ENCODE measurements at places on chromosomes 11 and 22.
A peak's percentile ranks its signal among the peaks of the same experiment; 100 is the strongest.

DNA sequence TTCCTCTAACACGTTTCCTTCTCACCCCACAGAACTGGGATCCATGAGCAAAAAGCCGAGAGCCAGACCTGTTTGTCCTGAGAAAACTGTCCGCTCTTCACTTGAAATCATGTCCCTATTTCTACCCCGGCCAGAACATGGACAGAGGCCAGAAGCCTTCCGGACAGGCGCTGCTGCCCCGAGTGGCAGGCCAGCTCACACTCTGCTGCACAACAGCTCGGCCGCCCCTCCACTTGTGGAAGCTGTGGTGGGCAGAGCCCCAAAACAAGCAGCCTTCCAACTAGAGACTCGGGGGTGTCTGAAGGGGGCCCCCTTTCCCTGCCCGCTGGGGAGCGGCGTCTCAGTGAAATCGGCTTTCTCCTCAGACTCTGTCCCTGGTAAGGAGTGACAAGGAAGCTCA is 24.0 kb downstream of the CD5 start:
- no peak for DNase-seq

- no peak for DNase-seq
Observed at GRCh38 chr11:44275241-44275640, 34.7 kb downstream of the ALX4 start.

GRCh38 chr11:47466201-47466600 is 17.3 kb upstream of the RAPSN start:
- no peak for DNase-seq

DNA sequence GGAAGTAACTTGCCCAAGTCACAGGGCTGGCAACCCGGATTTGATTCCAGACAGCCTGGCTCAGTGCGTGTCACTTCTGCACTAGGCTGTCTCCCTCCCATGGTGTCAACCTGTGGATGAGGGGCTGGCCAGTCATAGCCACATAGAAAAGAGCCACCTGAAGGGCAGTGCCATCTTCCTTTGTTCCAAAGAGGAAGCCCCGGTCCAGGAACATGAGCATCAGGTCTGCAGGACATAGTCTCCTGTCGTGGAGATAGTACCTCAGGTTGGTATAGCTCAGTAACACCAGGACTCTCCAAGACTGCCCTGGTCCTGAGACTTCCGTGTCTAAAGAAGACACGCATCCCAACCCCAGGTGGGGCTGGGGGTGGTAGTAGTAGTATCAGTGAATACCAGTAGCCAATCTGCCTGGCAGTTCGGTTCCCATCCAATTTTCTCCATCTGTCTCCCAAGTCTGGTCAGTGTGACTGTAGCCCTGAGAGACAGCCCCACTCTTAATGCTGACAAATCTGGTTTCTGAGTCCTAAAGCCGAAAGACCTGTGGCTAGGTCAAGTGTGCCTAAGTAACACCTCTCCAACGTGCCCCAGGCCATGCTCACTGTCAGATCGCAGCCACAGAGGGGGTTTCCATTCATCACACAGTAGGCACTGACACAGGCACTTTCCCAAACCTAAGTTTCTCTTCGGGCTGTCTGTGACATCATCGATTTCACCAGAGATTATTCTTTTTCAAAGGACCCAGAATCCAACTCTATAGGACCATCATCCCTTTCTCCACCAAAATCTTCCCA is 33.1 kb downstream of the C11orf58 start:
- DNase-seq, result no peak

DNA sequence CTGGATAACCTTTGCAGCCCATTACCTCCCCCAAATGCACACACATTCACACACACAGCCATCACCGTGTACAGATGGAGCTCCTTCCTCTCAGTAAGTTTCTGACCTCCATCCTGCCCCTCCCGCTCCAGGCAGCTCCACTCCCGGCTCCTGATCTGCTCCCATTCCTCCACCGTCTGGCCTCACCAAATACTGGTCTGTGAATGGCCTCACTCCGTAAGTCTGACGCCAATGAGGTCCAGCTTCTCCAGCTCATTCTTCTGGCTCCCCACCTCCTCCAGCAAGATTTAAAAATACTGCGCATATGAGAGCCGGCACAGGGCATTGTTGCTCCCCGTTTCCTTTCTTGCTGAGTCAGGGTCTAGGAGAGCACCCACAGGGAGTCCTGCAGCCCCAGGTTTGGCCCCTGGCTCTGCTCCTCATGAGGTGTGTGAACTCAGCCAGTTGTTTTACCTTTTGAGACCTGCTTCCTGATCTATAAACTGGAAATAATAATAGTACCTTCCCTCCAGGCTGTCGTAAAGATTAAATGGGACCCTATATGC is 14.0 kb upstream of the TUB start:
- no peak for DNase-seq

- DNase-seq, result no peak
Observed at GRCh38 chr22:17981497-17981896, 42.9 kb downstream of the MICAL3 start.

DNA sequence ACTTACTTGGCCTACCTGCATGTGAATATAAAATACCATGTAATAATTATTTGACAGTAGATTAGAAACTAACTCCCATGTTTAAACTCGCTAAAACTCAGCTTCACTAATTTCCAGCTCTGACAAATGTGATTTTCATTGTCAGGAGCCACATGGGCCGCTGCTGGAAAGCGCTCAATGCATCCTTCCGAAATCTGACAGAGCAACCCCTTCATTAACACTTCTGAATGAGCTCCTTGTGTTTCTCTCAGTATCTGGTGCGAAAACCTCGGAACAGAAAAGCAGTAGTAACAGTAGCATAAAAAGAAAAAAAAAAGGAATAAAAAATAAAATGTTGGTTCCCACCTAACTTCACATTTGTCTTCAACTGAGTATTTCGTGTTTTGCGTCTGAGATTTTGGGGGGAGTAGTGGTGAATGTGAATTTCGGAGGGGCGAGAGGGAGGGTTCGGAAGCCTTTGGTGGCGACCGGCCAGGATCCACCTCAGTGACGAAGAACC is 710 bp downstream of the MTCH2 start:
- DNase-seq, result no peak

- peak; percentile 78 for DNase-seq
Observed at GRCh38 chr11:64449381-64450167, 90.6 kb downstream of the RPS6KA4 start.

Measured in NCI-H1105 (cell line).